ENCODE measurements at places on chromosomes 2 and 18.

DNA sequence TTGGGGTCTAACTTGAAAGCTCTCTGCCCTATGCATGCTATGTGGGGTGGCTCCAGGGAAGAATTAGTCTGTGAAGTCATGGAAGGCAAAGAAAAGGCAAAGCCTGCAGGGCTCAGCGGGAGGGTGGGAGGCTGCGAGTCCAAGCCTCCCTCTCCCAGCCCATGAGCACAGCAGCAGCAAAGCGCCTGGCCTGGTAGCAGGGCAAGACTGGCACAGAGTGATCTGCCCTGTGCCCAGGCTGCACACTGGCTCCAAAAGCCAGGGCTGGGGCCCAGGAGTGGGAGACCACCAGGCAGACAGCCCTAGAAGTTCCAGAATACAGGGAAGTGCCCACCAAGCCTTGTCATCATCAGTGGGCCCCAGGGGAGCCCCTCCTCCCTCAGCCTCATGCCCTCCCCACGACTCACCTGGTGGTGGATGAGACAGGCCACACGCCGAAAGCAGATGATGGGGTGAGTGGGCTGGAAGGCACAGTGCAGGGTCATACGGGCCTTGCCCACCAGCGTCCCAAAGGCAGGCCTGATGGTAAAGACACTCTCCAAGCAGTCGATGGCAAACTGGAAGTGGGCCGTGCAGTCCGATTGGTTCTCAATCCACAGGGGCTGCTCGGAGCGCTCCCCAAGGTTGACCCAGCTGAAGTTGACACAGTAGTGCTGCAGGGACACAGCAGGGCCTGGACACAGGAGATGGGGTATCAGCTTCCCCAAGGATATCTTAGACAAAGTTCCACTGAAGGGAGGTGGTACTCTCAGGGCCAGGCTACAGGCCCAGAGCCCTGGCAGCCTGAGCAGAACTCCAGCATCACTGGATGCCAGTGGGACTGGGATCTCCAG is 12.1 kb downstream of the CFAP65 start:
- DNase-seq = no peak

DNA sequence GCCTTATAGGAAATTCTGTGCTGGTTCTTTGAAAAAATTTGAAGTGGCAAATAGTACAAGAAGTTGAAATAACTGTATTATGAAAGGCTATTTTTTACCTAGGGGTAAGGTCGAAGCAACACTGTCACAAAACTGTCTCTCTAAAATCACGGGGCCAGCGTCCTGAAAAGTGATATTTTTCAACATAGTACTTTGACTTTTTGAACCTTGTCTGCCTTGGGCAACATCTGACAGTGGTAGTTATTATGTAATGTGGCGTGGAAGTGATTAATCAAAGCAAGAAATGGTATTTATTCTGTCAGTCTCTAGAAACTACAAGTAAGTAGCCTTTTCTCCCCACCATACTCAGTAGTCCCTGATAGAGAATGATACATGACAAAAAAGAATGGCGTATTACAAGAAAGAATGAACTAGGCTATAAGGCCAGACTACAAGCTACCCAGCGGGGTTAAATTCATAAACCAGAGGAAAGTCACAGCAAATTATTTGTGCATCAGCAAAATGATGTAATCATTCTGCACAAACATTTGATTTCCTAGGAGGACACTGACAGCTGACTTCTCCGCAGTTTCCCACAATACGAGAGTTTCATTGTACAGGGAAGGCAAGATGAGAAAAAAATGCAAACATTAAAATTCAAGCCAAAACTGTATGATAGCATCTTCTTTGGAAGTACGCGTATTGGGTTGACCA is 9.8 kb downstream of the GEN1 start:
- no peak for DNase-seq

GRCh38 chr2:170420961-170421687 is 243.2 kb downstream of the MYO3B start:
- DNase-seq = no peak

- no peak for DNase-seq
Measured at GRCh38 chr2:43605079-43605655, 9.3 kb upstream of the THADA start.

- DNase-seq = no peak
Measured at GRCh38 chr2:18814387-18814786, 225.0 kb upstream of the NT5C1B start.

- no peak for DNase-seq
Measured at GRCh38 chr18:1559563-1559962, 654.9 kb downstream of the ADCYAP1 start.

GRCh38 chr2:223554923-223555322 is 47.2 kb downstream of the SCG2 start:
- no peak for DNase-seq

- DNase-seq = no peak
Measured at GRCh38 chr2:160913323-160913722, 246.9 kb upstream of the TANK start.

DNA sequence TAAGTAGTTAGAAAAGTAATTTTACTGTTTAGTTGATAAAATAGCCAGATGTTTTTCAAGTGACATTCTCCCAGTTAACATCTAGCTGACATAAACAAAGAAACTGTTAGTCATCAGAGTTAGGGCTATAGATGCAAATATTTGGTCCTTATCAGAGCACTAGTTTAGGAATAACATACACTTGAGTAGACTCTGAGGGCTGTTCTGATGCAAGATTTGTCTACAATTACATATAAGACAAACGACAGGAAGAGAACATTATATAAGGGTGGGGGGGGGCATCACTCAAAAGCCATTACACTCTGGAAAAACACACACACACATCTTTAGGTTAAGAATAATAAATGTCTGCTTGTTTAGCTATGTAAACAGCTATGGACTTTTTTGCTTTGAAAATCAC is 554.4 kb upstream of the LRRTM1 start:
- no peak for DNase-seq

GRCh38 chr2:240851078-240851991 is 17.3 kb upstream of the AGXT start:
- DNase-seq = peak; percentile 79

DNA sequence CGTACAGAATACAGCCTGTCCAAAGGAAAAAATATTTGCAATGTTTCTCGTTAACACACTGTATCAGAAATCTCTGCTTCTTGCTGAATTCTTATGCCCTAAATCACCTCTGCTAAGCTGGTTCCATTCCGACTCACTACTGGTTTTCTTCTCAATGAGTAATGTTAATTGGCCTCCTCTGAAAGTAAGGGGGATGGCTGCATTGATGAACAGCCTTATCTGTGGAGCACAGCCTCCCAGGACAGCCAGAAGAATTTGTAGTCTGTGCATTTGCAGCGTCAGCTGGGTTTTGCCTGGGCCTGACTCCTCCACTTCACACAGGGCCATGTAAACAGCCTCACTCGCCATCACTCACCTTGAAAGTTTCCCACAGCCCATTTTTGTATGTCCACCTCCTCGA is 127.7 kb downstream of the RNF152 start:
- no peak for DNase-seq

- no peak for DNase-seq
Measured at GRCh38 chr18:75777630-75778029, 350.1 kb upstream of the SMIM21 start.

DNA sequence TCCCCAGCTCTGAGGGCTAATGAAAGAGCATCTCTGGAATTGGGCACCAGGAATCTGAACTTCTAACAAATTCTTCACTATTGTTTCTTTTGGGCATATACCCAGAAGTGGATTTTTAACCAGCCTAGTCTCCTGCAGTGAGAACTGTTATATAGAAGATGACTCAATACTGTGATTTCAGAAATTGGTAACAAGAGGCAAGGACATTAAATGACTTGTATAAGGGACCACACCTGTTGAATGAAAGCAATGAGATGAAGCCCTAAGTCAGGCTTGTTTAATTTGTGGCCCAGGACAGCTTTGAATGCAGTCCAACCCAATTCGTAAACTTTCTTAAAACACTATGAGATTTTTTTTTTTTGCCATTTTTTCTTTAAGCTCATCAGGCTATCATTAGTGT is 57.9 kb downstream of the EPC2 start:
- DNase-seq = no peak

DNA sequence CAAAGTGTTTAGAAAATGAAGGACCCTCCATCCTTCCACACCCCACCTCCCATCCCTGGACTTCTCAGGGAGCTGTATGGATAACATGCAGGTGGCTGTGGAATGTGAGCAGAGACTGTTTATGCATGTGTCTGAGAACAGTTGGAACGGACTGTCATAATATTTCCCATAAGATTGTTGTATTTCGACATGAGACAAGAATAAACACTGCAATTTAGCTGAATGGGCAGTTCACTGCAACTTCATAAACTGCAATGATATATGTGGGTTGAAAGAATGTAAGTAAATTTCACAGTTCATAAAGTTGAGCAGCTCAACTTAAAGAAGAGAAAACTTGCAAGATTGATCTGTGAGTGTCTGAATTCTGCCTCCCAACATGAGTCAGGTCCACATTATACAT is 74.6 kb downstream of the MEP1B start:
- DNase-seq = no peak

GRCh38 chr2:228283491-228284171 is 102.1 kb upstream of the SPHKAP start:
- no peak for DNase-seq

All from stimulated activated CD4-positive, alpha-beta T cell treated with anti-CD3 and anti-CD28 coated beads, Interleukin-1b, Interleukin-23, amount 100 ng/mL, for 24 hours (primary cell).